Chondrocyte (in vitro differentiated cells): ENCODE measurements at places on chromosomes 11 and 22. TPM values are rescaled to one million over a fixed set of nuclear protein-coding genes. Genes with fewer than 3 reads are reported as not detected.
A peak's percentile ranks its signal among the peaks of the same experiment; 100 is the strongest.

DNA sequence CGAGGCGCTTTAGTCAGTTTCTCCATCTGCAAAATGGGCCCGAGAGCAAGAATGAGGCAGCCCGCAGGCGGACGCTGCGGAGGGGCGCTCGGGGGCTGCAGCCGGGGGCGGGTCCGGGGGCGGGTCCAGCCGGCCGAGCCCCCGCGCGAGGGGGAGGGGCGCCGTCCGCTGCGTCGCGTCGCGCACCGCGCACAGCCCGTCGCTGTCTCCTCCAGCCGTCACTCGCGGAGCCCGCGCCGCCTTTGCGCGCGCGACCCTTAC lies 282 bp downstream of the PC start:
- H3K4me1 ChIP-seq, result peaks cover 24% of the 10 kb centered on the region
- H3K27ac ChIP-seq, result peak overlapping the region; percentile 87
- H3K4me3 ChIP-seq, result peak overlapping the region; percentile 75
- no peaks in the 10 kb centered on the region for H3K27me3 ChIP-seq
- peaks cover 2% of the 10 kb centered on the region for H3K36me3 ChIP-seq

GRCh38 chr22:19058713-19059451 lies 63.3 kb downstream of the DGCR2 start:
- no peak overlapping the region for H3K27ac ChIP-seq
- DNase-seq, result no peak
- H3K36me3 ChIP-seq, result peaks cover 27% of the 10 kb centered on the region
- no peak overlapping the region for H3K4me3 ChIP-seq
- H3K27me3 ChIP-seq, result no peaks in the 10 kb centered on the region

Gene GGTLC2
- 1.4 to 1.5 TPM in 2 of 3 replicates, not detected in the other for total RNA-seq

Gene CAVIN3
- 40.9 to 123 TPM (median 120 TPM) in 3 replicates for total RNA-seq

Gene OR10A4
- not detected in 3 replicates for total RNA-seq
